ENCODE measurements at places on chromosomes 2 and 18.

- DNase-seq = no peak
Observed at GRCh38 chr18:10086458-10087210, 172.8 kb downstream of the VAPA start.

DNA sequence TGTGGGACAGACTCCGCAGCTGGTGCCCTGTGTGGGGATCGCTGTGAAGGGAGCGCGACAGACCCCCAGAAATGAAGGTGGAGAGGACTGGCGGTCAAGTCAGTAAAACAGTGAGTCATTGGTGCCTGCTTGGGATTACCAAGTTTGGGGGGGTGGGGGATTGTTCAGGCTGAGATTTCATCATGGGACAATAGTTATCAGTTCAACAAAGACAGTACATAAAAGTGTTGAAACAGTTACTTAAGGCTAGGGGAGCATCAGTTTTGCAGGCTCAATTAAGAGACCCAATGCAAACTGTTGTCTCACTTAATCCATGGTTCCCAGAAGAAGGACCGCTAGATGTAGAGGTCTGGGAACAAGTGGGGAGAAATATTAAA lies 42.4 kb upstream of the PDK1 start:
- DNase-seq = no peak

DNA sequence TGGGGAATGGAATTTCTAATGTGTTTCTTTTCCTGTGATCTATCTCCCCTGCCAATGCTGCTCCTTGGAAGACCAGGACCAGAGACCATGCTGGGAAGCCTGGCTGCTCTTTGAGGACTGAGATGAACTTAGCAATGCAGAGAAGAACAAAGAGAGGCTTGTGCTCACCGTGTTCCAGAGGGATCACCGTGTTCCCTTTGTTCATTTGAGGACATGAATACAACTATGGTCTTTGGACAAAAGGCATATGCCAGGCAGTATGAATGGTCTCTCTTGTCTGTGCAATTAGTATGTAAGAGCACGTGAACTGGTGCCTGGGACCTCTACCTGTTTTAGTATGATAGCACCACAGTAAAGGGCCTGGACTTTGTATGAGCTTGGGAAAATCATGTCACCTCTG lies 139.9 kb downstream of the TDRD15 start:
- no peak for DNase-seq

- no peak for DNase-seq
Observed at GRCh38 chr18:77165503-77166188, 33.1 kb upstream of the MBP start.

GRCh38 chr2:64396551-64396950 lies 57.4 kb upstream of the LGALSL start:
- DNase-seq = no peak

DNA sequence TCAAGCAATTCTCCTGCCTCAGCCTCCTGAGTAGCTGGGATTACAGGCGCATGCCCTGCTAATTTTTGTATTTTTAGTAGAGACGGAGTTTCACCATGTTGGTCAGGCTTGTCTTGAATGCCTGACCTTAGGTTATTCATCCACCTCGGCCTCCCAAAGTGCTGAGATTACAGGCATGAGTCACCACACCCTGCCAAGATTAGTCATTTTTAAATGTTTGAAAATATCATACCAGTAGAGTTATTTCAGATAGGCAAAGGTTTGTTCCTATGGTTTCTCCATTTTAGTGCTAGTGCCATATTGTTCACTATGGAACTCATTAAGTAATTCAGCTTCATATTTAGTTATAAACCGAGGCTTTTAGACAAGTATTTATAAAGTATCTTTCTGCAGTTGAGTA lies 52.3 kb downstream of the HIBCH start:
- no peak for DNase-seq

DNA sequence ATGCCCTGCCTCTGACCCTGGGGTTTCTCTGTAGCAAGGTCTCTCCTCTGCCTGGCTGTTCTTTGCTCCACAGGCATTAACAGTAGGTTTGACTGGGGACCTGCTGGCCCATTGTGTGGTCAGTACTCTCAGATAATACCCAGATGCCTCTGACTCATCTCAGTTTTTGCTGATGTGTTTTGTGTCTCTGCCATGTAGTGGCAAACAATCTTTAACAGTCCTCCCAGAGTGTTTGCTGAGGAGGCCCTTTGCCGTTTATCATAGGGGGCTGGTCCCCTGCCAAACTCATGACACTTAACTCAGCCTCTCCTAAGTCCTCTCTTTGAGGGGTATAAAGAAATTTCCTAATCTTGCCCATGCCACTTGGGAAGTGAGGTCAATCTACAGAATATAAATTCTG lies 793.7 kb upstream of the FANCL start:
- no peak for DNase-seq

DNA sequence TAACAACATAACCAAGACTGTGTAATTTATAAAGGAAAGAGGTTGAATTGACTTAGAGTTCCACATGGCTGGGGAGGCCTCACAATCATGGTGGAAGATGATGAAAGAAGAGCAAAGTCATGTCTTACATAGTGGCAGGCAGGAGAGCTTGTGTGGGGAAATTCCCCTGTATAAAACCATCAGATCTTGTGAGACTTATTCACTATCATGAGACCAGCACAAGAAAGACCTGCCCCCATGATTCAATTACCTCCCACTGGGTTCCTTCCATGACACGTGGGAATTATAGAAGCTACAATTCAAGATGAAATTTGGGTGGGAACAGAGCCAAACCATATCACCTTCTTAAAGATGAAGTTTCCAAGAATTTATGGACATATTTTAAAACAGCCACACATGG lies 2.5 kb upstream of the IL36RN start:
- no peak for DNase-seq

DNA sequence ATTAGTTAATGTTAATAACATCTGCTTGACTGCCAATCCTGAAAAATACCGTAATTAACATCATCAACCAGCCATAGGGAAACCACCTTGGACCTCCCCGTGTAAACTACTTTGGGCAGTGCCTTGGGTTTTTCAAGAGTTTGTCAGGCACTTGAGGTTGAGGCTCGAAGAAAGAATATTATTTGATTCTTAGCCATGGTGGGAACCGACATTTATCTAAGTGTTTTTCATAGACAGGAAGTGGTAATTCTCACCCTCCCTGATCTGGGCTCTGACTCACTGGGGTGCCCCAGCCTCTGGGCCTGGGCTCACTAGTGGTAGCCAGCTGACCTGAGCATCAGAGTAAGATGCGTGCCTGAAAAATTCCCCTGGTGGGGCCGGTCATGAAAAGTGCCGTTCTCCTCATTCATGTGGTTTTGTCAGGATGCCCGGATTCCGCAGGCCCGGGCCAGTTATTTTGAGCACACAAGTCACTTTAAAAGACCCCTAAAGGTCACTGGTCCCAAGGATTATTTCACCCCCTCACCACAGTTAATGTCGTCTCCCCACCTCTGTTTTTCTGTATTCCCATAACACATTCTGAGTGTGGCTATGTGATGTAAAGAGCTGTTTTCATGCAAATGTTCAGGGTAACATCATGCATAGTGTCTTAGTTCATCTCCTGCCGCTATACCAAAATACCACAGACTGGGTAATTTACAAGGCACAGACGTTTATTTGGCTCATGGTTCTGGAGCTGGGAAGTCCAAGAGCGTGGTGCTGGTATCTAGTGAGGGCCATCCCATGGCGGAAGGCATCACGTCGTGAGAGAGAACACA lies 21.6 kb upstream of the SPATA3 start:
- DNase-seq = no peak

GRCh38 chr2:80303909-80304837 lies at the start of gene LRRTM1:
LRRTM1 (minus strand) TSS chr2:80304752; CDS start chr2:80303819, 933 bp downstream.
- DNase-seq = no peak

DNA sequence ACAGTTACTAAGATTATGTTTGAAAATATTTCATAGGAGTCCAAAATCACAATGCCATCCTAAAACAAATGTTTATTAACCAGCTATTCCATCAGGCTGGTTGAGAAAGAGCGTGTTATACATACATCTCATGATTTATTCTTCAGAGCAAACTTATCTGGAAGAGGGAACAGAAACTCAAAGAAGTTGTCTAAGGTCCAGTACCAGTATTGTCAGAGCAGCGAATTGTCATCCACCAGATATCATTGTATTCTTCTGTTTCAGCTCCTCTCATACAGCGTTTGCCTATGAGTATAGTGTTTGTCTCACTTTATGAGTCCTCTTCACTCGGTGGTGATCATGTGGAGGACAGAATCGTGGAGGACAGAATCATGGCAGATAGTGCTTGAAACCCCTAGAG lies 238.2 kb downstream of the OSR1 start:
- no peak for DNase-seq

DNA sequence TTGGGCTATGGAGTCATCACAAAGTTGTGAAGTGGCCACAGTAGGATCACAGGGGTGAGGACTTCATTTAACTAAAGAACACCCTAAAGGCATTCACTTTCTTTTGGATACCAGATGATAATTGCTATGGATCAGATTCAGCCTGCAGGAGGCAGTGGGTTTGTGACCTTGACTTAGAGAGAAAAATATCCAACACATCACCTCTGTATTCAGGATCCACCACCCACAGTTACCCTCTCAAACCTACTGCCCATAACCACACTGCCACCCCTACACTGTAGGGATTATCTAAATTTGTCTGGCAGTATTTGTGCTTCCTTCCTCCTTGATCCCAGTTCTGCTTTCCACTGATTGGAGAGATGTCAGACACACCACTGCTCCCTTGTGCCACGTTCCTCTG lies 269.4 kb downstream of the MYCN start:
- no peak for DNase-seq

DNA sequence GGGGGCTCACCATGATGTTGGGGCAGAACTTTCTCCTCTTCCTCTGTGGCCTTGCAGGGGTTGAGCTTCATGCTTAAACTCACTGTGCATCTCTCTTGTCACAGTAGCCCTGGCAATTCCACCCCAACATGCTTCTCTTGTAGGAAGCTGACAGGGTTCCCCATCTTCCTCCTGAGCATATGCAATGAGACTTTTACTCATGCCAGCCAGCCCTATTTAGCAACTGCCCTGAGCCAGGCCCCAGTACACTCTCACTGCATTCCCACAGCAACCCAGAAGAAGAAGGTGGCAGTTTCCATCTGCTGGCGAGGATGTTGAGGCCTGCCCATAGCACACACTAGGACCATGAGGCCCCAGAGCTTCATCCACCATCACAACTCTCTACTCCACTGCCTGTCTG lies 72.2 kb upstream of the TEX51 start:
- DNase-seq = no peak

GRCh38 chr2:64582774-64583340 lies 58.7 kb downstream of the AFTPH start:
- DNase-seq = no peak

- no peak for DNase-seq
Observed at GRCh38 chr2:165203689-165204559, at the start of gene SCN3A. SCN3A (minus strand) TSS chr2:165204050; CDS start chr2:165176394, 27,656 bp downstream.

- DNase-seq = no peak
Observed at GRCh38 chr18:9712130-9712577, 4.1 kb downstream of the RAB31 start.

GRCh38 chr18:29078273-29078672 lies 901.3 kb upstream of the CDH2 start:
- no peak for DNase-seq

GRCh38 chr2:238004077-238004830 lies 37.4 kb downstream of the UBE2F start:
- DNase-seq = no peak

DNA sequence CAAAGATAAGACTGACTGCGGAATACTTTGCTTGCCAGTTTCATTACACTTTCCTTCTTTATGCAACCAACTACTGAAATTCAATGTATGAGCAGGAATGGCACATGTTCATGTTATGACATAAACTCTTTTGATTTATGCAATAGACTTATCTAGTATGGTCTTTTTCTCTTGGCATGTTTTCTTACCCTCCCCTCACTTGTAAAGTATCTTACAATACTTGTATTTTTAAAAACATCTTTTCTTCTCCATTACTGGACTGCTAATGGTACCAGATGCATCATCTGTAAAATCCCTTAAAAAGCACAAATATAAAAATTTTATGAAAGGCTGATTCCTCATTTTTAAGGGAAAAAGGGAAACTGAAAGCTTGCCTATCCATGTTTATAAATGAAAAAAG lies 373.8 kb downstream of the ZEB2 start:
- DNase-seq = no peak

- DNase-seq = no peak
Observed at GRCh38 chr2:65562890-65563289, 130.5 kb upstream of the SPRED2 start.

GRCh38 chr2:182822733-182823132 lies 43.7 kb downstream of the FRZB start:
- no peak for DNase-seq

GRCh38 chr18:31241425-31241824 lies 76.5 kb upstream of the DSG1 start:
- DNase-seq = no peak

GRCh38 chr2:162013514-162014475 lies 60.2 kb downstream of the DPP4 start:
- DNase-seq = no peak
